ENCODE measurements at places on chromosomes 6 and 20.

DNA sequence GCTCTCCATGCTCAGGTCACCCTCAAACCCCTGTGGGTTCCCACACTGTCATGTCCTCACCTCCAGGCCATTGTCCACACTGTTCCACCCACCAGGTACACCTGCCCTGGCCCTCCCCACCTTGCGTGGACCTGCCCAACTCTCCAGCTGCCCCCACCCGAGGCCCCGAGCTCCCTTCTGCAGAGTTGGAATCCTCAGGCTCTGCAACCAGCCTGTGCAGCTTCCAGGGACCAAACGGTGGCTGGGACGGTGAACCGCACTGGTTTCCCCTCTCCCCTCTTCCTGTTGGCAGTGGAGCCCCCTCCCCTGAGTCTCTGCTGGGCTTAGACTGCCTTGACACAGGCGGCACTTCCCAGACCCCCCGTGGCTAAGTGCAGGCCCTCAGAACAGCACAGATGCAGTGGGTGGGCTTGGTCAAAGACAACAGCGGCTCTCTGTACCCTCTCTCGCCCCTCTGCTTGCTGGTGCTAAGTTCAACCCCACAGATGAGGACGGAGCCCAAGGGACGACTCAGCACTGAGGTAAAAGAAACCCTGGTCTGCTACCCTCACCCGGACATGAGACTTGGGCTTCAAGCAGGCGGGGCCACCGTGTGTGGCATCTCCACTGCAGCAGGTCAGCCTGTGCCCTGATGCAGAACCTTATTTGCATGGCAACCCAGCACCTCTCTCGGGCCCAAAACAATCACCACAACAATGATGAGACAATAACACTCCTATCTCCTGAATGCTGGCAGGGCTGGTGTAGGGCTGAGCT, 11.0 kb downstream of the ZBP1 start:
- DNase-seq: no peak

DNA sequence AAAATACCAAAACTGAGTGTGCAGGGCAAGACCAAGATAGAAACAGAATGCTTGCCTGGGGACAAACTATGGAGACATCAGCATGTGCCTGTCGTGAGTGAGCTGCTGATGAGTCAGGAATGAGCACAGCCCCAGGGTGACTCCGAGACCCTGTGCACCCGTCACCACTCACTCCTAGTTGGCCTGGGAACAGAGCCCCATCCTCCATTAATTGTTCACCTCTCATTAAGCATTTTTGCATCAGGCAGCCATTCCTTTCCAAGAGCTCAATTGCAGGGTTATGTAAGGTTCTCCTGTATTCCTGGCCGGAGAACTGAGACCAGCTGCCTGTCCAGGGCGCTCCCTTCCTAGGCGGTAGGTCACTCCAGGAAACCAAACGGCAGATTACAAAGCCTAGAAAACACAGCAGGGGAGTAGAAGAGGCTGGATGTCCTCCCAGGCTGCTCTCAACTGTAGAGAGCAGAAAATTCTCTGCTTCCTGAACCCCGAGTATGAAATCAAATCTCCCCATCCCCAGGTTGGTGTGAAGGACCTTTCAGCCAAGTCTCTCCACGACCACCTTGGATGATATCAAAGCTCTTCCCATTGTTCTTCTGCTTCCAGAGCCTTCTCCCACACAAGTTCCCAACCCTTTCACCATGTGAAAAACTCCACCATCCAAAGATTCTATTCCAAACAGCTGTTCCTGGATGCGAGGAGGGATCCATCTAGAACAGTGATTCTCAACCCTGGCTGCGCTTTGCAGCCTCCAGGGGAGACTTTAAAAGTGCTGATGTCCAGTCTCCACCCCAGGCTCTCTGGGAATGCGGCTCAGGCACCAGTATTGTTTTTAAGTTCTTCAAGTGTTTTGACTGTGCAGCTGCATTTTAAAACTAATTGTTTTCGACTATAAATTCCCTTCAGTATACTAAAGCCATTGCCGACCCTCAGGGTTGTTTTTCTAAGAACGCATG, 532.6 kb upstream of the JARID2 start:
- peak; percentile 53 for DNase-seq

GRCh38 chr6:147653631-147654030, 145.1 kb downstream of the SAMD5 start:
- no peak for DNase-seq

- DNase-seq: no peak
Measured at GRCh38 chr6:41577356-41578216, 31.4 kb downstream of the FOXP4 start.

DNA sequence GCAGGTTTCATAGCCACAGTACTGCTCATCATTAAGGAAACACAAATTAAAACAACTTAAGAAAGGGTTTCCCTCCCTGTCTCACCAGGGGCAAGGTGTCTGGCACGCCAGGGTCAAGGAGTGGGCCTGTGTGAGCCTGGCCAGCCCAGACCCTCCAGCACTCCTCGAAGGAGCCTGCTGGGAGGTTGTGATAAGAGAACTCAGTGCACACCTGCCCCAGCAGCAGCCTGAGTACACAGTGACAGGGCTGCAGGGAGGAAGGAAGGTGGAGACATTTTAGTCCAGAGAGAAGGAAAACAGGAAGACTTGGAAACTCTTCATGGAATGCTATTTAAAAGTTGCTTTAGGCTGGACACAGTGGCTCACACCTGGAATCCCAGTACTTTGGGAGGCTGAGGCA, 14.1 kb downstream of the NINL start:
- no peak for DNase-seq

- DNase-seq: no peak
Measured at GRCh38 chr20:21225215-21225947, 77.8 kb upstream of the XRN2 start.

All from stimulated activated CD8-positive, alpha-beta memory T cell treated with anti-CD3 and anti-CD28 coated beads, Interleukin-4, amount 100 ng/mL, for 48 hours (primary cell).